T-cell (primary cell): ENCODE measurements at places on chromosomes 3 and 15. TPM values are rescaled to one million over a fixed set of nuclear protein-coding genes. Genes with fewer than 3 reads are reported as not detected.
A peak's percentile ranks its signal among the peaks of the same experiment; 100 is the strongest.

Gene AADACL2
- total RNA-seq, result not detected

Gene TGM5
- not detected for total RNA-seq

DNA sequence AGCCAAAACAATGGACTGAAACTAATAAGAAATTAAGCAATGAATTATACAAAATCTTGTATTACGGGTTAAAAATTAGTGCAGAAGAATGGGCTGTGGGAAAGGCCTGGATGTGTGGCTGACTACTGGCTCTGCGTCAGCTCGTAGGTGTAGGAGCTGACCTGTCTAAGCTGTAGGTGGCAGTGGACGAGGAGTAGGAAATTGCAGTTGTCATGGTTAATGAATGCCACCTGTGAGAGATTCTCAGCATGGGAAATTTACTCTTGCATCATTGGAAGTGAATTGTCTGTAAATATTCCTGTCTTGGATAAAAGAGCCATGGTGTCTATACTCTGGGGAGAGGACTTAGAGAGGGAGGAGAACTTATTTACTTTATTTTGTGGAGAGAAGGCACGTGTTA is 23.4 kb downstream of the CHRNA7 start:
- no peak overlapping the region for H3K27ac ChIP-seq
- H3K4me1 ChIP-seq, result no peaks in the 10 kb centered on the region
- peaks cover 6% of the 10 kb centered on the region for H3K27me3 ChIP-seq
- H3K4me3 ChIP-seq, result no peak overlapping the region
- DNase-seq, result no peak
- H3K36me3 ChIP-seq, result no peaks in the 10 kb centered on the region

DNA sequence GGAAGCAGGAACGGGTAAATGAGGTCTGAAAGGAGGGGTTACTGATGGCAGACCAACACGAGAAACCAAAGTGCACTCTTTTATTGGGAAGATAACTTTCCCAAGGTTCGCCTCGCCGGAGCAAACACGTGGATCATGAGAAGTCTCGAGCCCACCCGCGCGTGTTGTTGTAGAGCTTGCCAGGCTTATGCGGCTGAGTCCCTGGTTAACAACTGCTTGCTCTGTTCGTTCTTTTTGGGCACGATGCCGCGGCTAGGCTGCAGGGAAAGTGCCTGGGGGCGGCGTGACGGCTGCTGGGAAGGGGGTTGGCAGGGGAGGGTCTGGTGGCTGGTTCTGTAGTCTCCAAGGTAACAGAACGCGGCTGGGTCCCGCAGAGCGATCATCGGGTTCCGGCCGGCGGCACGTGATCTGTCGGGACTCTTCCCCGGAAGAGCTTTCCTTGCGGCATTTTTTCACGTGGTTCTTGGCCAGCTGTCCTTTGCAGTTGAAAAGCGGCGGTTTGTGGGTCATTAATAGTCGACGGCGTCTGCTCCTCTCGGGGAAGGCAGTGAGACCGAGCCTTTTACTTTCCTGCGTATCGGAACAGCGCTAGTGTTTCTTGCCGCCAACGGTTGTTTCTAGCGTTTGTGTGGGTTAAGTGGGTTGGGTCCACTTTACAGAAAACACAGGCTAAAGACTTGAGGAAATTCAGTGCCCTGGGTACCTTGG is 1.5 kb downstream of the MGA start:
- H3K4me3 ChIP-seq, result peak overlapping the region; percentile 73
- peak; percentile 67 for DNase-seq
- peak overlapping the region; percentile 94 for H3K27ac ChIP-seq
- no peaks in the 10 kb centered on the region for H3K27me3 ChIP-seq
- peaks cover 30% of the 10 kb centered on the region for H3K4me1 ChIP-seq

DNA sequence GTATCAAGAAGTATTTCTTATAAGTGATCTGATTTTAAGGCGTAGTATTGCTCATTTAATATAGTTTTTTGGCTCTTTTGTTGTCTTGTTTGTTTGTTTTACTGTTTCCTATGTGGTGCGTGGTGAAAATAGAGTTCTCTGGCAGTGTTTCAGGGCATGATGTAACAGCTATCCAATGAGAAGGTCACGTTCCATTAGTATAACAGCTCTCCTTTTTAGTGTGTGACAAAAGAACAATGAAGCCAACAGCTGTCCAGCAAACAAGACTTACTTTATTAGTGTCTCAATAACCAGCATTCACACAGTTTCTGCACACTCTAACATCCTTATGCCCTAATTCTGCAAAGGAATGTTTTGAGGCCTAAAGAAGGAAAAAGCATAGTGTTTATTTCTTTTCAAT is 127.9 kb downstream of the SLC25A26 start:
- DNase-seq, result no peak
- no peak overlapping the region for H3K27ac ChIP-seq
- H3K4me1 ChIP-seq, result no peaks in the 10 kb centered on the region
- H3K4me3 ChIP-seq, result no peak overlapping the region
- no peaks in the 10 kb centered on the region for H3K27me3 ChIP-seq

GRCh38 chr3:65604863-65605526 is 433.7 kb downstream of the MAGI1 start:
- H3K4me1 ChIP-seq, result no peaks in the 10 kb centered on the region
- H3K27me3 ChIP-seq, result no peaks in the 10 kb centered on the region
- no peaks in the 10 kb centered on the region for H3K36me3 ChIP-seq
- DNase-seq, result no peak
- H3K4me3 ChIP-seq, result no peak overlapping the region
